ENCODE measurements at places on chromosomes 4 and X. TPM values are rescaled to one million over a fixed set of nuclear protein-coding genes. Genes with fewer than 3 reads are reported as not detected.

GRCh38 chrX:8288590-8288989 is 117.5 kb upstream of the VCX2 start:
- DNase-seq = no peak

PCDH10 gene
- total RNA-seq = not detected

CT83 gene
- total RNA-seq = not detected

DNA sequence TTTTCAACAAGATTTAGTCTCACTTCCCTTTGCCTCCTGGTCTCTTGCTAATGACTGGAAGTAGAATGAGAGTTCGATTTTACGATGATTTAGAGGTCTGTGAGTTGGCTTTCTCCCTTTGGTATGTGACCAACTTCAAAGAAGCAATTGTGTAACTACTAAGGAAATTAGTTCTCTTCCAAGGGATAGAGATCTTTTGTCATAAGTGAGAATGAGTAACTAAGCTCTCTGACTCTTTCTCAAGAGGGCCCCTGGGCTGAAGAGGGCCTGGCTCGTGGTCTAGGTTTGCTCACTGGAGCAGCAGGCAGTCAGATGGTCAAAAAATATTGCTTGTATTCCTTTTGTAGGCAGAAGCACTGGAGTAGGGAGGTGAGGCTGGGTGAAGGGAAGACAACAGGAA is 176.3 kb downstream of the ENOX2 start:
- no peak for DNase-seq
